ENCODE measurements at places on chromosomes 12 and 14. TPM values are rescaled to one million over a fixed set of nuclear protein-coding genes. Genes with fewer than 3 reads are reported as not detected.

Gene SCN8A
- 0.36 TPM for polyA plus RNA-seq

DNA sequence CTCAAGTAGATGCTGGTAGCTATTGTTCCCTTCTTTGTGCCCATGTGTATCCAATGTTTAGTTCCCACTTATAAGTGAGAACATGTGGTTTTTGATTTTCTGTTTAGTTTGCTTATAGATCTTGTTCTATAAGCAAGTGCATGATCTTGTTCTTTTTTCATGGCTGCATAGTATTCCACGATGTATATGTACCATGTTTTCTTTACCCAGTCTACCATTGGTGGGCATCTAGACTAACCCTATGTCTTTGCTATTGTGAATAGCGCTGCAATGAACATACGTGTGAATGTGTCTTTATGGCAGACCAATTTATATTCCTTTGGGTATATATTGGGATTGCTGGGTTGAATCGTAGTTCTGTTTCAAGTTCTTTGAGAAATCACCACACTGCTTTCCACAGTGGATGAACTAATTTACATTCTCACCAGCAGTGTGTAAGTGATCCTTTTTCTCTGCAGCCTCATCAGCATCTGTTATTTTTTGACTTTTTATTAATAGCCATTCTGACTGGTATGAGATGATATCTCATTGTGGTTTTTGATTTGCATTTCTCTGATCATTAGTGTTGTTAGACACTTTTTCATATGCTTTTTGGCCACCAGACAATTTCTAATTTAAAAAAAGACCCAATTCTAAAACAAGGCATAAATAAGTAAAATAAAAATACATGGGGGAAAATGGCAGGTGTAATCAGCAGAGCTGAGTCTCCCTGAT lies 50.6 kb downstream of the CPM start:
- DNase-seq = no peak

DNA sequence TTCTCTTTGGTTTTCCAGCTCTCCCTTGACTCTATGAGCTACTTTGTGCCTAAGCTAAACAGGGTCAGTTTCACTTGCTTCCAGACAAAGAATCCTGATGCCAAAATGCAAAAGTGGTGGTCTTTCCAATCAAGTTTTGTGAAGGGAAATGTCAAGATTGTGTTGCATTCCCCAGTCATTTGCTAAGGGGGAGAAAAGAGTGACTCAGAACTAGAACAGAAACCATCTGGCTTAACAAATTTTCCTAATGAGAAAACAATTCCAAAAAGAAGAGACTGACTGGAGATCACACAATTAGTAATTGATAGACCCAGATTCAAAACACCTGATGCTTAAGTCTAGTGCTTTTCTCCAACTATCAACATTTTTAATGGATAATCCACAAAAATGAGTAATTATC lies 235.1 kb upstream of the DIO2 start:
- no peak for DNase-seq

Gene ARHGAP9
- polyA plus RNA-seq = 10.0 TPM

GRCh38 chr12:131671871-131672270 lies 39.0 kb upstream of the SFSWAP start:
- DNase-seq = no peak
